ENCODE measurements at places on chromosomes 6 and 20.

- no peak for DNase-seq
Measured at GRCh38 chr6:126210398-126211075, 129.4 kb upstream of the CENPW start.

- no peak for DNase-seq
Measured at GRCh38 chr6:85192186-85192585, 257.7 kb upstream of the NT5E start.

DNA sequence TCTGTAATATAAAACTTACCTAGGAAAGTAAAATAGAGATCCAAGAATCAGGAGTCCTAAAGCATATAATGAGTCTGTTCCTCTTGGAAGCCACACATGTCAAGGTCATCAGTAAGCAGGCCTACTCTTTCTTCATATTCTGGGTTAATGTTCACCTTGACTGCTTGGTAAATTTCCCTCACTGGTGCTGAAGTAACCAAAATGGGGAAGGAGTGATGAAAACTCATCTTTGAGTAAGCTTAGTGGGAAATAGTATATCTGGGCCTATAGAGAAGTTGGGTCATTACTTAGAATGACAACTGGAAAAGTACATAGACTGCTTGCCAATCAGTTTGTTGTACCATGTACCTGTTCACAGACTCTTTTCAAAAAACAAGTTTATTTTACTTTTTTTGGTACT lies 6.6 kb downstream of the TSPYL4 start:
- DNase-seq = no peak

DNA sequence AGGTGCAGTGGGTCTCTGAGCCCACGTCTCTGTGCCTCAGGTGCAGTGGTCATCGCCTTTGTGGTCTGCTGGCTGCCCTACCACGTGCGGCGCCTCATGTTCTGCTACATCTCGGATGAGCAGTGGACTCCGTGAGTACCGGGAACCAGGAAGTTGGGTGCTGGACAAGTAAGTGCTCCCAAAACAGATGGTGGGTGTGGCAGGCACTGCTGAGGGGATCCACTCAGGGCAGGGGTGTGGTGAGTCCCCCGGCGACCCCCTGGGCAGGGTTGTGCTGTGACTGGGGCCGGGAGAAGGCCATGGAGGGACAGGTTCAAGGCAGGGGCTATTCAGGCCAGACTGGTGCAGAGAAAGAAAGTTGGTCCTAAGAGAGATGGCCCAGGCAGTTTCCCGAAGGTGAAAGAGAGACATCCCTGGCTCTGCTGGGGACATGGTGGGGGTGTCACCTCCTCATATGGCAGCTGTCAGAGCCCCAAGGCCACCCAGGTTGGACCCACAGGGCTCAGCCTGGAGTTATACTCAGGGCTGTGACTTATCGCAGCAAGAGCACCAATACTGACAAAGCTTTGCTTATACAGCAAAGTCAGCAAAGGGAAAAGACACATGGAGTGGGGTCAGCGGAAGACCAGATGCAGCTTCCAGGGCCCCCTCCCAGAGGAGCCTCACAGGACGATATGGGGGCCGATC lies 37.9 kb upstream of the MRGBP start:
- no peak for DNase-seq

DNA sequence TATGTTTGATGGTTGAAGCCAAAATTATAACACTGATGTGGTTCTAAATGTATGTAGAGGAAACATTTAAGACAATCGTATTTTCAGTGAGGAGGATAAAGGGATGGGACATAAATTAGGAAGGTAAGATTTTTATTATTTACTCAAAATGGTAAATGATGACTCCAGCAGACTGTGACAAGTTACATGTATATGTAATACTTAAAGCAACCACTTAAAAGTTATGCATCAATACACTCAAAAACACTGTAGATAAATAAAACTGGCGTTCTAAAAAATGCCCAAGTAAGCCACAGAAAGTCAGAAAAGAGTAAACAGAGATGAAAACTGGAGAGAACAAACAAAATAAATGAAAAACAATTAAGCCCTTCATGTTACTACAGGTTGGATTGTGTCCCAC lies 18.7 kb downstream of the HLA-DMB start:
- no peak for DNase-seq

GRCh38 chr6:53058388-53059195 lies 6.6 kb upstream of the FBXO9 start:
- no peak for DNase-seq

DNA sequence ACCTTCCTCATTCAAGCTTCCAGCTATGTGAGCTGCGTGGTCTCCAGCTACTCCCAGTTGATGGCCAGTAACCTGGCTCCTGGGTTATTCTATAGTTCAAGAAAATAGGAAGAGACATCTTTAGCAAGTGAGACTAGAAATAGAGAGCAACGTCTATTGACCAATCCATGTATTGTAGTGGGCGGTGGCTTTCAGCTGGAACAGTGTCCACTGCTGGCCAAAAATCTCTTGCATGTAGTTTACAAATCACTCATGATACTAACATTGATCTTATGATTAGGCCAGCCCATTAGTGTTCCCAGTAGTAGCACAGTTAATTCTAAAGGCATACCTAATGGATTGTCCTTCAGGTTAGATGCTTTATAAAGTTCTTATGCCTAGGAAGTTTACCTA lies 58.9 kb upstream of the SCP2D1 start:
- DNase-seq = no peak

DNA sequence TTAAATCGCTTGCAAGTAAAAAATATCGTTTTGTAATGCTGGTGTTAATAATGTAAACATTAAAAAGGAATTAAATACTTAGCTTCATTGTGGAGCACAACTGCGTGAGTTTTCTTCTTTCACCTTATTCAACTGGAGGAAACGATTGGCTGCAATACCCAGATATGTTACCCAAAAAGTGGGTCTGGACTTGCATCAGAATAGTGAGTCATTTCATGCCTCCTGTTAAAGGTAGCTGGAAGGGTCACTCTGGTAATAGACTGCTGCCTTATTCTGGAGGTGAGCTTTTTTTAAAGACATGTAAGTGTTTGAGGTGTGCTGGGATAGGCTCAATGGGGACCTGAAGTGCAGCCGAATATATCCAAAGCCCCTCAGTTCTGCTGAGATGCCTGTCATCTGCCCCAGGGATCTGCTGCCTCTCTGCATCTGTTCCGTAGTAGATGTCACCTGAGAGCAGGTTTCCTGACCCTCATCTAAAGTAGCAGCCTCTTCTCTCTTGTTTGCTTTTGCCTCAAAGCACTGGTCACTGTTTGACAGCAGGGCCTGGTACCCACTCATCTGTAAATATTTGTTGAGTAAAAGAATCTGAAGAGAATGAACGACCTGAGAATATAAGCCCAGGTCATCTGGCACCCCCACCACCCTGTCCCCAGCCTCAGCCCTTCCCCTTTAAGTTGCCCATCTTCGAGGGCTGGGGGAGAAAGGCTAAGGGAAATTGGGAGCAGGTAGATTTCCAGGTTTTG lies 5.6 kb upstream of the UQCC2 start:
- DNase-seq = no peak

- DNase-seq = no peak
Measured at GRCh38 chr6:90178384-90178855, 118.2 kb downstream of the BACH2 start.

- no peak for DNase-seq
Measured at GRCh38 chr6:43077333-43077809, 1.3 kb downstream of the PTK7 start.

- peak; percentile 31 for DNase-seq
Measured at GRCh38 chr6:27477318-27478013, 4.6 kb upstream of the ZNF184 start.

Measured in neural progenitor cell (in vitro differentiated cells).